ENCODE measurements at places on chromosomes 12 and 14. TPM values are rescaled to one million over a fixed set of nuclear protein-coding genes. Genes with fewer than 3 reads are reported as not detected.

GRCh38 chr14:22640192-22640591, 4.0 kb downstream of the OR6J1 start:
- no peak for DNase-seq

GRCh38 chr12:102548543-102548942, 68.2 kb upstream of the IGF1 start:
- DNase-seq, result no peak

Gene ADSS1
- 14.0 TPM for polyA plus RNA-seq

DNA sequence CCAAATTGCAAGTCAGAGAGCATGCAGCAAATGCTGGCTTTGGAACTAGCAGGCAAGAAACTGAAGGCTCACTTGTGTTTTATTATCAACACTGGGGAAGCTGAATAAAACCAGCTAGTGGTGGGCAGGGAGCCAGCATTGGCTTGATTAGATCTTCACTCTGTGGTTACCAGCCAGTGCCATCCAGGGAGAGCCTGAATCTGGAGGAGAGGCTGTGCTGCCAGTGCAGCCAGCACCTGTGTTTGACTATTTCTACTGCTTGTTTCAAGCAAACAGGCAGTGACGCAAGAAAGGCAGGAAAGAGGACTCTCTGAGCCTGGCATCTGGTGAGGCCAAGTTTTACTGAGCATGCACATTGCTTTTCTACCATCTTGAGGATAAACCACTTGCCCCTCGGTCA, 247.0 kb downstream of the PHLDA1 start:
- no peak for DNase-seq

DNA sequence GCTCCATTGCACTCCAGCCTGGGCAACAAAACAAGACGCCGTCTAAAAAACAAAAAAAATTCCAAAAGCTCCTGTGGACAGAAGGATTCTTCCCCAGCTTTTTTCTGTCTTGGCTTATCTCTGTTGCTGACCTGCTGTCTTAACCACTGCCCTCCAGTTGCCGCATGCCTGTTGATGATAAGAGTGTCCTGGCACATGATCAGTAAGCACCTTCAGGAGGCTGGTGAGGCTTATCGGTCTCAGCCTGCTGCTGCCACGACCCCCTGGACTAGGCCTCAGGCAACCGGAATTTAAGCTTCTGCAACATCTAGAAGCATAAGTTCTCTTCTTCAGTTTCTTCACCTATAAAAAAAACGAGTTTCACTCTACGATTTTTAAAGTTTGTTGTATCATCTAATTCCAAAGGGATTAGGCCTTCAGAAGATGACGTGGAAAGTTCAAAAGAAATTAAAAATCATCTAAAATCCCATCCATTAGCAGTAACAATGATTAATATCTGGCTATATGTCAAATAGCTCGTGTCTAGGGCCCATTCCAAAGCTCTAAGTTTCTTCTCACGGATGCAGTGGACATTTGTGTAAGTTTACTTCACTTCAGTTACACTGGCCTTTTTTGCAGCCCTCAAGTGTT, 46.4 kb downstream of the RESF1 start:
- no peak for DNase-seq

- DNase-seq, result no peak
Observed at GRCh38 chr12:86379337-86379736, 123.1 kb upstream of the MGAT4C start.

- DNase-seq, result no peak
Observed at GRCh38 chr14:45553981-45554380, 301.0 kb upstream of the MIS18BP1 start.

- no peak for DNase-seq
Observed at GRCh38 chr14:75361751-75362433, 65.9 kb upstream of the JDP2 start.

Gene NRL
- 2.1 TPM for polyA plus RNA-seq

GRCh38 chr14:94395888-94396574, 7.6 kb upstream of the SERPINA1 start:
- no peak for DNase-seq

Gene SLCO1A2
- polyA plus RNA-seq, result not detected

Gene ZNF385A
- polyA plus RNA-seq, result 13.6 TPM

GRCh38 chr14:105196265-105196960, 15.3 kb upstream of the NUDT14 start:
- no peak for DNase-seq

DNA sequence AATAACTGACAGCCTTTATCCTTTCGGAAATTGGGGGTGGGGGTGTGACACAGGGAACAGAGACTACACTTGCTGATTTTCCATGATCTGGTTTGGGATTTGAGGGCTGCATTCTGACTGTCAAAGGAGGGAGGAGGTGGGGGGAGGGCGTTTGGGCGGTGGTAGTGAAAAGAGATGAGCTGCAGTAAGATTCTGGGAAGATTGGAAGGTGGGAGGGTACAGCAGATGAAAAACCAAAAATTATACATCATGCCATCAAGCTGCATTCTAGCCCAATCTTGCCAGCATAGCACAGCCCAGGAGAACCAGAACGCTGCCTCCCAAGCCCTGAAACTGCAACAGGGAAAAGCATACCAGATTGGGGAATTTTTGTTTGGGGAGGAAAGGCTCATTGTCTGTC, 2.4 kb downstream of the RND1 start:
- DNase-seq, result no peak

DNA sequence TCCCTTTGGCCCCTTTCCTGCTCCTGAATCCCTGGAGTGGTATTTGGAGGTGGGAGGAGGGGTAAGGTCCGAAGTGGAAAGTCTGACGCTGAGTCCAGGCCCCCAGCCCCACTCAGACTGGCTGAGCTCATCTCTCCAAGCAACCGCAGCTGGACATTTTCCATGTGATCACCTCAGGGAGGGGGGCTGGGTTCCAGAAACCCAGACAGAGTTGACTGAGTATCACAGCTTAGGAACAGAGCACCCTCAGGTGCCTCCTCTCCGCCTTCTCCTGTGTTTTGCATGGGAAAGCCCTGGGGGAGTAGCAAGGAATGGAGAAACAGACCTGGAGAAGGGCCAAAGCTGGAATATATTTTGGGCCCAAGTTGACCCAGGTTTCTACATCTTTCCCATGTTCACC, 8.0 kb upstream of the ITGA5 start:
- no peak for DNase-seq

DNA sequence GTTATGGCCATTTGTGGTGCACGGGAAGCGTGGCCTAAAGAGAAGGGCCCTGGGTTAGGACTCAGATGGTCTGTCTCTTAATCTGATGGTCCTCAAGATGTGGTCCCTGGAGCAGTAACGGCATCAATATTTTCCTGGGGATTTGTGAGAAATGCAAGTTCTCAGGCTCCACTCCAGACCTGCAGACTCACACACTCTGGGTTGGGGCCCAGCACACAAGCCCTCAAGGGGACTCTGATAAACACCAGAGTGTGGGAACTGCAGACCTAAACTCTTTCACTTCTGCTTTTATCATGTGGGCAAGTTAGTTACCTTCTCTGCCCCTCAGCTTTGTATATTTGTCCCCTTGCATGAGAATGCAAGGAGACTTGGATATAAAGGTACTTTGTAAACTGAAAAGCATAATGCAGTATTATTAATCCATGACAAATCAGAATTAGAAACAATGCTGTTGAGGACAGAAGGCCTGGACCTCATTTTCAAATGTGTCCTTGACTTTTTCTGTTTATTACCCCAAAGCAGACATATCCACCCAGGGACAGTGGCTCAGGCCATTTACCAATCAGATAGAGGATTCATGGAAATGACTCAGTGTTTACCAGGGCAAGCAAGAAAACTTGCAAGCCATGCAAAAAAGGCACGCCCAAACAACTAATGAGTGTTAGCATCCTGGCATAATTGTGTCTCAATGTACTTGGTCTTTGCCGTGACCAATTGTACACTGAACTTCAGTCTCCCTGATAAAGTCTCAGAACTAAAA, 157.0 kb downstream of the ASCL1 start:
- DNase-seq, result no peak

- no peak for DNase-seq
Observed at GRCh38 chr14:34711796-34712712, 2.3 kb downstream of the CFL2 start.

DNA sequence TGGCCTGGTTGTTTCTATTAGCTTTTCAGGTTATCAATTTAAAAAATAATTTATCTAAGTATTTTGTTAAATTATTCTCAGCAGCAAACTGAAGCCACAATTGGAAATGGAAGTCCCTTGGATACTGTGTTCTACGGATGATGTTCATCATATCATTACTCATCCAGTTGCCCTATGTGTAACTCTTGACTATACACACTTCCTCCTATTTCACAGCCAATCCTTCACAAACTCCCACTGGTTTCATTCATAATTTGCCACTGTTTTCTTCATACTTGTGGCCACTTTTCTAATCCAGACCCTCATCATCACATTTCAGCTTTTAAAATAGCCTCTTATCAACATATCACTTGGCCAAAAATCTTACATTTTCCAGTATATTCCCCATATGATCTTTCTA, 84.0 kb downstream of the CATSPERB start:
- DNase-seq, result no peak

GRCh38 chr12:120012067-120012621, 23.1 kb downstream of the BICDL1 start:
- DNase-seq, result no peak

Gene OASL
- 0.23 TPM for polyA plus RNA-seq

DNA sequence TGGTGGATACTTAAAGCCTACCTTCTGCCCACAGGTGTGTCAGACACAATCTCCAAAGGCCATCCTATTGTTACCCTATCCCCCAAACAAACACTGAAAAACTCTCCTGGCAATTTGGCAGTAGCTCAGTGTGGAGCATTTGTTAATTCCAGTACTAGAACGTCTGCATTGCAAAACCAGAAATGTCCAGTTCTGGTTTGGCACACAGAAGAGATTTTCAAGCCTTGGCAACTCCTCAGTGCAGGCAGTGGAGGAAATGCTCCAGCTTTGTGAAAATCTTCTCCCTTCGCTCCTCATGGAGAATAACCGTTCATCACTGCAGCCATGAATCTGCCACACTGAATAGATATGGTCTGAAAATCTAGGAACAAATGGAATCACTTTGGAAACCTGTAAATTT, 5.3 kb upstream of the SOCS2 start:
- no peak for DNase-seq

Gene KIF5A
- 0.64 TPM for polyA plus RNA-seq

DNA sequence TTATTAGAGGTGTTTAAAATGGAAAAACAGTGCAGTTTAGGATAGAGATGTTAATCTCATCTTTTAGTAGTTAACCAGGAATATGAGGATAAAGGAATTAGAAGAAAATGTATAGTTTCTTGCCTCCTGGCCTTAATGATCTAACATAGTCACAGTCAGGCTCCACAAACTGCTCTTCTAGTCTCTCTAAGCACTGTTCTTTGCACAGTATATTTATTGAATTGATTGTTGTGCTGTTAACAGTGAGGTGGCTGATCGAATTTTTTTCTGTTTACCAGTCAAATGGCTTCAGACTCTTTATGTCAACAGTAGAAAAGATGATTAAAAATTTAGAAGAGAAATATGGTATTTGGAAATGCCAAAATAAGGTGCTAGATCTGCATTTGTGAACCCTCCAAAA, 37.8 kb downstream of the ATF7IP start:
- no peak for DNase-seq

GRCh38 chr14:51488569-51489220, 163.0 kb upstream of the FRMD6 start:
- DNase-seq, result no peak

GRCh38 chr12:17478908-17479673, 610.9 kb downstream of the RERGL start:
- no peak for DNase-seq

DNA sequence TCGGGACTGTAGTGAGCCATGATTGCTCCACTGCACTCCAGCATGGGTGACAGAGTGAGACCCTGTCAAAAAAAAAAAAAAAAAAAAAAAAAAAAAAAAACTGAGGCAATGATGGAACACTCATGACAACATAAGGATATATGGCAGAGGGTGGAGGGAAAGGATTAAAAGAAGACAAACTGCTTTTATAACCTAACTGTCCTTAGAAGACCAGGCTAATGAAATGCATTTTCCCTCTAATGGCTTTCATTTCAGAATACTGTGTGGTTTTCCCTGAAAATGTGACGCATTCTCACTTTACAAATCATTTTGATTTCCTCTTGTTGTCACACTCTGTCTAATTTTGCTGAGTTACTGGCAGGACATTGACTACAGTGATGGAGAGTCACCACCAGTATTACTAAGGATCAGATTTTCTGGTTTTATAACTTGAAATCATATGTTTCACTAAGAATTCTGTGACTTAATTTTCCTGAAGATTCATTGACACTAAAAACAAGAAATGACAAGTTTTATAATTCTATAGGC, 137.6 kb upstream of the SSTR1 start:
- no peak for DNase-seq

DNA sequence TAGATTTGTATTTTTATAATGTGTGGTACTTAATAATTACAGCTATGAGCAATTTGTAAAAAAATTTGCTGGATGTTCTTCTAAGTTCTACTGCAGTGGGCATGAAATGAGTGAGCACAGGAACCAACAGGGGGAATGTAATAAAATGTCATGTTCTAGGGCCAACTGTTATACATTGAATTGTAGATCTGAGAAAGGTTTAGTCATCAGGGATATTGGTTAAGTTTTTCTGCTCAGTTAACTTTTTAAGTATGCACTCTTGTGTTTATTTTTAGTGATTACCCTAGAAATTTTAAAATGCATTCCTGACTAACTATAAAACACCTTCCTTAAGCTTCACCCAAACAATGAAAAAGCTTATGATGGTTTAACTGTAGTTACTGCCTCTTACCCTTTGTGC, 101.8 kb downstream of the CAND1 start:
- DNase-seq, result no peak

GRCh38 chr14:91453744-91454143, 36.1 kb upstream of the CCDC88C start:
- DNase-seq, result no peak

Data from left renal pelvis (tissue), 4 donors.